ENCODE measurements at places on chromosomes 5 and 9.

DNA sequence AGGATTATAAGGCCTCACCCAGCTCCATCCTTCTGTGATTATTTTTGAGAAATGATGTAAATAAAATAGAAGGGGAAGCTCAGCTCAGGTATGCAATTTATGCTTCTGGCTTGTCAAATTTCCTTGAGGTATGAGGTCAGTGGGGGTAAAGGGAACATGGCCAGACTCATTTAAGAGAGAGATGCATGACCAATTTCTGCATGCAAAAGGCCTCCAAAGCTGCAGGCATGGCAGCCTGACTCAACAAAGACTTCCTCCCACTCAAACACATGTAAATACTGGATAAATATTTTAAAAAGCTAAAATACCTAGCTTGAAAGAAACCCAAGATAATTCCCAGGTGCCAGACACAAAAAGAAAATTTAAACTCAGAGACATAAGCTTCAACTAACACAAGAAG, 101.4 kb upstream of the SLC1A3 start:
- no peak for DNase-seq

DNA sequence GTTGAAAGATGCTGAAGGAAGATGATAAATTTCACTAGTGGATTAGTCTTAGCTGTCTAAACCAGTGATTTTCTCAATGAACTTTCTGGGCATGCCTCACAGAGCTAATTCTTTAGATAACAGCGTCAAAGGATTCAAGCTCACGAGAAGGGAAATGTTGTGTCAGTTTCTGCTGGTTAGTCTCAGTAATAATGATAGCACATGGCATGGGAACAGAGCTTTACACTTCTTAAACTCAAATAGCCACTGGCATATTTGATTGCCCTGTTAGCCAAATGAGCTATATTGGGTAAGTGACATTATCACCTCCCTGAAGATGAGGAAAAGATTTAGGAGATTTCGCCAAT, 139.3 kb upstream of the NR3C1 start:
- no peak for DNase-seq

- no peak for DNase-seq
These were observed 30.0 kb downstream of the IRX1 start for GRCh38 chr5:3625626-3626025.

DNA sequence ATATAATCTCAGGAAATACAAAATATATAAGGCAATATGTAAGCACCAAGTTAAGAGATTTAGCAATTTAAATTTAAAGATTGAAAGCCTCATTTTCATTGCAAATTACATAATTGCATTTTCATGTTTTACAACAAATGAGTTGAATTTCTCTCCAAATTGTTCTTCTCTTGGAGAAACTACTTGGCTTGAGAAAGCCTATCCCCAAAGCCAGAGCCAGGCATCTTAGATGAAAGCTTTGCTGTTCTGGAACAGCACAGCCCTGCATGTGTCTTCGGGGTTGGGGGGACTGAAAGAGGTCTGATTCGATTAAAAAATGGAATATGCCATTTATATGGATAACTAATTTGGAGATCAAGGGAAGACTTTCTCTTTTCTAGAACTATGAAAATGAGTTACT, 212.0 kb downstream of the PARP8 start:
- no peak for DNase-seq

DNA sequence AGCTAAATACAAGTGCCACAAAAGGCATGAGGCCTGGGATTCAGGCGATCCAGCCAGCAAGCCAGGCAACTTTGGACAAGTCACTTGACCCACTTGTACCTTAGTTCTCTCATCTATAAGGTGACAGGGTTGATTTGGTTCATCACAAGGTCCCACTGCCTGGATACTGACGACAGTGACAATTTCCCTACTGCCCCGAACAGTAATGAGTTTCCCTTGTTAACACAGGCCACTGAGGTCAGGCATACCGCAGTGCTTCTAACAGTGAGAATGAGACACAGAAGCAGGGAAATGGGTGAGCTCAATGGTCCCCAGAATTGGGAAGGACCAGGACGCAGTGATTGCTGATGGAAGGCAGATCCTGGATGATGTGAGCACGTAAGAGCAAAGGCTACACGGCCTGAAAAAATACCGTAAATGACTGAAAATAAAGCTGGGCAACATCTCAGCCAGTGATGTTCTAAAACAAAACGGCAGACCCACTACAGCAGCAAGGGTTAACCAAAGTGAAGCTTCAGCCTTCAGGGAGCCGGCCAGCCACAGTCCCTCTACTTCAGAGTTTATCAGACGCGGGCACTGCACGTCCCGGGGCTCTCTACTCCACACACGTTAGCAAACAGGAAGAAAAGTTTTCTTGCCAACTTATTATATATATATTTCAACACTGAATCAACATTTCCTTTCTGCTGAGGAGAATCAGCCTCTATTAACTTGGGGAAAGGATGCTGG, 846 bp downstream of the MGAT1 start:
- DNase-seq = no peak
